ENCODE measurements at places on chromosomes 16 and 17. TPM values are rescaled to one million over a fixed set of nuclear protein-coding genes. Genes with fewer than 3 reads are reported as not detected.

Gene TIMP2
- total RNA-seq, result 172 TPM

Gene KIF18B
- 0.44 TPM for total RNA-seq

Gene ANKRD40CL
- not detected for total RNA-seq

Gene MPO
- 0.47 TPM for total RNA-seq

DNA sequence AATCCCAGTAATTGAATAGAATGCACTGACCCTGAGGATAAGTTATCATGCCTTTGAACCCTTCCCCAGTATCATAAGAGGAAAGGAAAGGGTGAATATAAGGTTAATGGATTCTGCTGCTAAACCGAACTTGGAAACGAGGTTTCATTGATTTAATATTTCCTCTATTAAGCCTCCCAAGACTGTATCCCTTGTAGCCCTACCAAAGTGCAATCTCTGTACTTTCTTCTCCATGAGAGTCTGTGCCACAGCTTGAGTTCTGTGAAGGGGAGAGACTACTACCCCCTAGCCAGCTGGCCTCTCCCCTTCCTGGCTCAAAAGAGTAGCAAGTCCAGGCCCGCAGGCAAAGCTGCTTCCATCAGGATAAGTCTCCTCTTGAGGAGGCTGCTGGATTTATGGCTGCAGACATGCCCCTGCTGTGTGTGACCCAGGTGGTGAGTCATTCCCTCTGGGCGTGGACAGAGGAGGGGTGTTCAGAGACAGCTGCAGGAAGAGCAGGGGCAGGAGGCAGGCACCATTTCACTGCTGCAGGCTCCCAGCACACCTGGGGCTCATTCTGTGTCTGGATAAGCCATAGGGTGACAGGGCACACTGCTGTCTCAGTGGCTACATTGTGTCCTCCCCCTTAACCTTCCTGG is 58.4 kb downstream of the TOM1L2 start:
- DNase-seq, result peak; percentile 80

- DNase-seq, result no peak
These were observed 8.9 kb downstream of the NSMCE1 start for GRCh38 chr16:27259710-27260109.

DNA sequence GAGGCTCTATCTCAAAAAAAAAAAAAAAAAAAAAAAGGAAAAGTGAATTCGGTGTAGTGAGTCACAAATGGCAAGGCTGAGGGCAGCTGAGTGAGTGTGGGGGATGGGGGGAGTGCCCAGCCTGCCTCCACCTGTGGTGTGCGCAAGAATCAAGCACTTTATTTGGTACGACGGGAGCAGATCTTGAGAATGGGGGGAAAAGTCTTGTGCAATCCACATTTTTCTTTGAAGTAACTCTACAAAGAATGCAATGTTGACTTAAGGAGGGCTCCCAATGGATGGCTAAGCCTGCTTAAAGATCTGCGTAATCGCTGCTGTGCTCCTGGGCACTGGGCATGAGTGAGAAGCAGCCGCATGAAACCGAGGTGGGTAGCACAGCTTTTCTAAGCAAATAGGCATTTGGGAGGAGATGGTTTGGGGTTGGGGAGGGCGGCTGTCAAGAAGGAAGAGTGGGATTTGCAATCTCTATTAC is 28.2 kb downstream of the ATP2C2 start:
- no peak for DNase-seq

DNA sequence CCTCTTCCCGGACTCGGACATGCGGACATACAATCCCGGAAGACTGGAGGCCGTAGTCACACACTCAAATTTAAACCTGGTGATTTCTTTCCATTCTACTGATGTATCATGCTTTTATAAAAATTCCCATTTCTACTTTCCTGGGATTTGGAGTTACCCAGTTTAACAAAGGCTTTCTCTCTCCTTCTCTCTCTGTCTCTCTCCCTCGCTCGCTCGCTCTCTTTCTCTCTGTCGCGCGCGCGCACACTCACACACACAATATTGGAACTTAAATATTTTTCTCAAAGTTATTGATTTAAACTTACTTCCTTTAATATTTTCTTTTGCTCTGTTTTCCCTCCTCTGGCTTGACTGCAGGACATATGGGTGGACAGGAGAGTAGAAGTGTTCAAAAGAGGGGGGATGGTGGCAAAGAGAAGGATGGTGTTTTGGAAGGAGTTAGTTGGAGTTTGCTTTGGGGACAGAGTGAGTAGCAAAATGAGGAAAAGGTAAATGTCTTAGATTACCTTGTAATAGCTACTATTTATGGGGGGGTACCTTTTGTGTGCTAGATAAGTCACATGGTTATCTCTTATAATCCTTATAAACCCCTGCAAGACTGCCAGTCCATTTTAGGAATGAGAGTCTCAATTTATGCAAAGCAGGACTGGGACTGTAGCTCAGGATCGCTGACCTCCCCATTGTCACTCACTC is 878 bp upstream of the TRIM25 start:
- DNase-seq, result no peak

DNA sequence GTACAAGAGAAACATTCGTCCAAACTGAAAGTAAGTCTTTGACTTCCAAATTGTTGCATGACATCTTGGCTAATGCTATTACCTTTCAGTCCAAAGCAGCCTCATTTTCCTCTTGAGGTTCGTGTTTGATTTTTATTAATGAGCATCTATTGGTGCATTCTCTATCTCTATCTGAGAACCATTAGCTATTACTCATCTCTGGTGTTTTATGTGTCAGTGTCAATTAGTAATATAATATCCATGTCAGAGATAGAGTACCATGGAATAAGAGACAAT is 388.1 kb upstream of the GOT2 start:
- DNase-seq, result no peak

DNA sequence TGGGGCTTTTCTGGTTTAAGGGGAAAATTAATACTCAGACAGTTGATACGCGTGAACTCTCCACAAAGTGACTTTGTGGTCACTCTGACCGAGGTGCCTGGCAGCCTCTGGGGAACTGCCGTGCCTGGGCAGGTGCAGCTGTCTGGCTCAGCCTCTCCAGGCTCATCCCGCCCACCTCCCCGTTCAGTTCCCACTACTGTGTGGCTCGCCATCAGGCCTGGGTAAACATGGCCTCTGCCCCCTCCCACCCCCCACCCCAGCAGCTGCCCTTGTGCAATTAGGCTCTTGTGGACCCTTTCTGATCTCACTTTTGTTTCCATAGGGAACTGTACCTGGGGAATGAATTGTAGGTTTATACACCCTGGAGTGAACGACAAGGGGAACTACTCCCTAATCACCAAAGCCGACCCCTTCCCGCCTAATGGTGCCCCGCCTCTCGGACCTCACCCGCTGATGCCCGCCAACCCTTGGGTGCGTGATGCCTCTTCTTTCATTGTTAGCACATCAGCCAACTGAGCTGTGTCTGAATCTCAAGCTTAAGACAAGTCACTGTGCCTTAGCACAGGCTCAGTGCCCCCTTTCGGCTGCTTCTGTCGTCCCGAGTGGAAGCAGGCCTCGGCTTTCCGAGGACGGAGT is 27.8 kb downstream of the ZC3H18 start:
- no peak for DNase-seq

- DNase-seq, result no peak
These were observed 398.5 kb downstream of the RBFOX1 start for GRCh38 chr16:7731141-7731540.

- no peak for DNase-seq
These were observed 2.1 kb downstream of the KRT10 start for GRCh38 chr17:40820228-40820838.

- no peak for DNase-seq
These were observed 86.1 kb upstream of the CCL2 start for GRCh38 chr17:34168989-34169388.

DNA sequence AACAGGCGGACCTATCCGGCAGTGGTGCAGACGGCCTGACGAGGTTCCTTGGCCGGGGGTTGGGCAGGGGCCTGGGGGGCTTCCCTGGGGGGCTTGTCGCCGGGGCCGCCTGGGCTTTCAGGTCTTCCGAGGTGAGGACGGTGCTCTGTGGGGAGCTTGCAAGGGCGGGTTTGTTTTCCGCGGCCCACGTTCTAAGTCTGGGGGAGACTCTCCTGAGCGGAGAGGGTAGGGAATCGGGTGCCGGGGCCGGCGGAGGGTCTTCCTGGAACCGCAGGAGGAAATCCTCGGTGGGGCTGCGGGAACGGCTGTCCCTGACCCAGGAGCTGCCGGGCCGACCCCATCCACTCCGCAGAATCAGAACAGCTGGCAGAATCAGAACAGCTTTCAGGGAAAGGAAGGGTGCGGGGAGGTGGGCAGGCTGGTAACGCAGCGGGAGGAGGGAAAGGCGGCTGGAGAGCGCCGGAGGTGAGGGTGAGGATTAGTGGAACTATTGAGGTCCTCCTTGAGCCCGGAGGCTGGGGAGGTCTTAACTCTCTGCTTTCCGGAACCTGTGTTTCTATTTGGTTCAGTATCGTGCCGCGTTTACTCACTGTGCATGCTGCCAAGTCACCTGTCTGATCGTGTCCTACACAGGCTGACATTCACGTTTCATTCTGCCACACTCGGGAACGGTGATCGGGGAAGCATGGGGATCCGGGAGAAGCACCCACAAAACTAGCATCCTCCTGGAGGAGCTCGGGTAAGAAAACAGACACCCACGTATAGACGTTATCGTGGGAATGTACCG is 28.9 kb downstream of the CPSF4L start:
- DNase-seq, result no peak

GRCh38 chr17:60704170-60704569 is 26.5 kb downstream of the BCAS3 start:
- no peak for DNase-seq

- peak; percentile 85 for DNase-seq
These were observed 18.6 kb downstream of the FOXN1 start for GRCh38 chr17:28524476-28525424.

- DNase-seq, result no peak
These were observed 761 bp upstream of the CCL8 start for GRCh38 chr17:34318474-34318873.

DNA sequence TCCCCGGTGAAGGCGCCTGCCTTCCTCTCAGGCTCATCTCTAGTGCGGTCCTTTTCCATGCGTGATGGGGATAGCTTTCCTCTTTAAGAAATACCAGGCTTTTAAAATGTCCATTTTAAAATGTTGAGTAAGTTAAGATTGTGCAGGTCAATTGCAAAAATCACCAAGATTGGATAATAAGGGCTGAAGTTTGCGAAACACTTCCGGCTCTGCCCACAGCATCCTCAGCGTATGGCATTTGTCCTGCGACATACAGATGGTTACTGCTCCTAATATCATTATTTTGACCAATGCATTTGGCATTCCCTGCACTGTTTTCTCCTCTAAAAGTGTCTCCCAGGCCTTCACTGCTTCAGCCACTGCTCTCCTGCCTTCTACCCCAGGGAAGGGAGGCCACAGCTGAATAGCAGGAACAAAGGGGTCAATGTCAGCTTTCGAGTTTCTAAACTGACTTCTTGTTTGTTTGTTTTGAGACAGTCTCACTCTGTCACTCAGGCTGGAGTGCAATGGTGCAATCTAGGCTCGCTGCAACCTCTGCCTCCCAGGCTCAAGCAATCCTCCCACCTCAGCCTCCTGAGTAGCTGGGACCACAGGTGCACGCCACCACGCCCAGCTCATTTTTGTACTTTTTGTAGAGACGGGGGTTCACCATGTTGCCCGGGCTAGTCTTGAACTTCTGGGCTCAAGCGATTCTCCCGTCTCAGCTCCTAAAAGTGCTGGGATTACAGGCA is 91.9 kb downstream of the CRISPLD2 start:
- DNase-seq, result no peak

All from kidney (tissue), 22 donors.